ENCODE measurements at places on chromosomes 5 and 9.
A peak's percentile ranks its signal among the peaks of the same experiment; 100 is the strongest.

DNA sequence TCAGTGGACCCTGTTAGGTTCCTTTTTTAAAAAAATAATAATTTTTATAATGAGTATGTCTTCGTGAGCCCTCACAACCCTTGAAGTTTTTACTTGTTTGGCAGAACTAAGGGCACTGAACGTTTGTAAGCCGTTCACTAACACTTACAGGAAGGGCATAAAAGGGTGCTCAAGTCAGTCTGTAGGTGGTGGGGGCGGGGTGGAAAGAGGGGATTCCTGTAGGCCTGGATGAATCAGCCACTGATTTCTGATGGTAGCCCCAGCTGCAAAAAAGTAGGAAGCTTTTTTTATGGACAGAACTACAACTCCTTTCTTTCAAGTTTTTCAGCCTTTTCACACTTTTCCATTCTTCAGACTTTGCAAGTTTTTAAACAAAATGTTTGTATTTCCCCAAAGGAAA, 35.8 kb downstream of the PIK3R1 start:
- peak; percentile 34 for DNase-seq

DNA sequence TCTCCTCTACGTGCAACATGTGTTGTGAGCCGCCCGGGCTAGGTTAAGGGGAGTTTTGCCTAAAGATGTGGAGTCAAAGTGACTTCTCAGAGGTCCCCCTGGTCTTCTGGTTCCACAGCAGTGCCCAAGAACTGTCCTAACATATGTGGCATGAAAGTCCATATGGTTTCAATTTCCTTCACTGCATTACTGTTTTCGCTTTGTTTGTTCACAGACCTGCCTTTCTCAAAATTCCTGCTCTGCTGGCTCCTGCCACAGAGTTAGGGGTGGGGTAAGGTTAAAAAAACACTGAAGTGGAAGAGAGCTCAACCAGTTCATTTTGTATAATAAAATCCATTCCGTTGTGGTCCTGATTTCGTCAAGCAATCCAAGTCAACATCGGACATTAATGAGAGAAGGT, 289.4 kb downstream of the DMAC1 start:
- no peak for DNase-seq

- DNase-seq: no peak
These were observed 398.9 kb downstream of the EFNA5 start for GRCh38 chr5:107271682-107272350.

- DNase-seq: no peak
These were observed 34.0 kb upstream of the HAND1 start for GRCh38 chr5:154511984-154512383.

DNA sequence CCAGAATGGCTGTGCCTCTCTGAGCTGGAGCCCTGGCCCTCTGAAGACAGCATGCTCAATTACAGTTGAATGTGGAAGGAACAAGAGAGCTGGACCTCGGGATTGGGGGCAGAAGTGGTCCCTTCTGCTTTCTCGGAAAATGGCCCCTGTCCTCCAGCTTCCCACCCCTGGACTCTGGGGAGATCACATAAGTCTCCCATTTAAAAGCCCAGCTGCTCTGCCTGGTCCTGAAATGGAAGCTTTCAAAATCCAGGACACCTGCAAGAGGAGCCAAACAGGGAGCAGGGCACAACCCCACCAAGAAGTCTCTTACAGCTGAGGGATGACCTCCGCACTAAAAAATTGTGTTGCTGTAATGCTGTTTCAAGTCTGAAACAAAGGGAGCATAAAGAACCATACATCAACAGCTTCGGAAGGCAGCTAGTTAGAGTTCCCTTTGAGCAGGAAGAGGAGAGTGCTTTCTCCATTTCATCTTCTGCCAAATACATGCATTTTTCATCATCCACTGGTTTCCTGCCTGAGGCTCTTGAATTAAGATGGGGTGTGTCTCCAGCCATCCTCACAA, 48.2 kb downstream of the TGFBI start:
- DNase-seq: no peak

GRCh38 chr5:10085185-10085584, 164.5 kb downstream of the ATPSCKMT start:
- DNase-seq: no peak

GRCh38 chr5:97192580-97193354, 9.7 kb upstream of the RIOK2 start:
- no peak for DNase-seq

GRCh38 chr9:20227166-20227874, 395.0 kb downstream of the MLLT3 start:
- DNase-seq: no peak

- no peak for DNase-seq
These were observed 197.0 kb downstream of the SYK start for GRCh38 chr9:90998573-90998972.

GRCh38 chr5:173051746-173052145, 4.4 kb upstream of the CREBRF start:
- DNase-seq: no peak

GRCh38 chr5:157900644-157901043, 41.7 kb upstream of the CLINT1 start:
- no peak for DNase-seq

GRCh38 chr5:61333954-61334867, 2.2 kb downstream of the ZSWIM6 start:
- DNase-seq: no peak

DNA sequence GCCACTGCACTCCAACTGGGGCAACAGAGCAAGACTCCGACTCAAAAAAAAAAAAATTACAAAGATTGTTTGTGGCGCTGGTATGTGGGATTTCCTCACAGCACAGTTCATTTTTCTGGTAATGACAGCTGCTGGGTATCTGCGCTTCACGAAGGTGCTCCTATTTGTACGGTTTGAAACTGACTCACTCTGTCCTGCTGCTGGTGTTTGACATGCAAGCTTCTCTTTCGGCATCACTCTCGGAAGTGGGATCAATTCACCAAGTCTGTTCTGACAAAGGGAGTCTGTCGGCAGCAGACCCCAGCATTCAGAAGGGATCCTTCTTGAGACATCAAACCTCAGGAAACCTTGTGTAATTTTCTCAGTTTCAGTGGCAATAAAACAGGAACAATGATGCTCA, 26.3 kb downstream of the MAML1 start:
- DNase-seq: no peak

- DNase-seq: no peak
These were observed 1061.8 kb upstream of the ARRDC3 start for GRCh38 chr5:92444888-92445287.

DNA sequence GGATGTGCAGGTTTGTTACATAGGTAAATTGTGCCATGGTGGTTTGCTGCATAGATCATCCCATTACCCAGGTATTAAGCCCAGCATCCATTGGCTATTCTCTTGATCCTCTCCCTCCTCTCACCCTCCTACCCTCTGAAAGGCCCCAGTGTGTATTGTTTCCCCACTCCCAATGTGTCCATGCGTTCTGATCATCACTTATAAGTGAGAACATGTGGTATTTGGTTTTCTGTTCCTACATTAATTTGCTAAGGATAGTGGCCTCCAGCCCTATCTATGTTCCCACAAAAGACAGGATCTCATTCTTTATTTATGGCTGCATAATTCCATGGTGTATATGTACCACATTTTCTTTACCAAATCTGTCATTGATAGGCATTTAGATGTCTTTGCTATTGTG, 243.3 kb upstream of the PDE4D start:
- no peak for DNase-seq

GRCh38 chr9:94791435-94791834, 64.9 kb downstream of the AOPEP start:
- DNase-seq: no peak

DNA sequence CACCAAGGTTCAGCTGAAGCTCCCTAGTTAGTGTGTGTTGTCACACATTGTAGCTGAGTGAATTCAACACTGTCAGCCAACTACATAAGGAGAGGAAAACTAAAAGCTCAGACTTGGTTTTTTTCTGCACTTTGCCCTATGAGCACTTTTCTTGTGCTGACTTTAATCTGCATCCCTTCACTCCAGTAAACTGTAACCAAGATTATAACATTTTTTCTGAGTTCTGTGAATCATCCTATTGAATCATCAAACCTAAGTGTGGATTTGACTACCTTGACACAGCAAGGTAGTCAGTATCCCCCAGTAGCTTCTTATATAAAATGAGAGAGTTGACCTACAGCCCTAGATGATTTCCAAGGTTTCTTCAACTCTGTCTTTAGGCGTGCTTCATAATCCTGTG, 325.0 kb downstream of the AGTPBP1 start:
- DNase-seq: no peak

DNA sequence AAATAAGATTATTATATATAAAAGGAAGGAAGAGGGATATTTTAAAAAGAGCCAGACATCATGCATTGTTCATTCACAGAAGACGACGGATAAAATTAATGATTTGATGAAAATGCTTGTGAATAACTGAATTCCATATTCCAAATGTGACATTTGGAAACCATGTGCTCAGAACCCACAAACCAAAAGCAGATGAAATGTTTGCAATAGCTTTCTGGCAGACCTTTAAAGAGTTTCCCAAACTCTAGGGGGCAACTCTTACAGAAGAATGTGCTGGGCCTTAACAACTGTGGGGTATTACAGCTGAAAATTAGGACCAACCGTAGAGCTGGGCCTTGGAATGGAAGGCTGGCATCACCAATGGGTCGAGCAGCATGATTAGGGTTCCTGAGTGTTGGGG, 471.0 kb downstream of the EFNA5 start:
- no peak for DNase-seq

- DNase-seq: no peak
These were observed 621.2 kb upstream of the CDH6 start for GRCh38 chr5:30572279-30572678.

DNA sequence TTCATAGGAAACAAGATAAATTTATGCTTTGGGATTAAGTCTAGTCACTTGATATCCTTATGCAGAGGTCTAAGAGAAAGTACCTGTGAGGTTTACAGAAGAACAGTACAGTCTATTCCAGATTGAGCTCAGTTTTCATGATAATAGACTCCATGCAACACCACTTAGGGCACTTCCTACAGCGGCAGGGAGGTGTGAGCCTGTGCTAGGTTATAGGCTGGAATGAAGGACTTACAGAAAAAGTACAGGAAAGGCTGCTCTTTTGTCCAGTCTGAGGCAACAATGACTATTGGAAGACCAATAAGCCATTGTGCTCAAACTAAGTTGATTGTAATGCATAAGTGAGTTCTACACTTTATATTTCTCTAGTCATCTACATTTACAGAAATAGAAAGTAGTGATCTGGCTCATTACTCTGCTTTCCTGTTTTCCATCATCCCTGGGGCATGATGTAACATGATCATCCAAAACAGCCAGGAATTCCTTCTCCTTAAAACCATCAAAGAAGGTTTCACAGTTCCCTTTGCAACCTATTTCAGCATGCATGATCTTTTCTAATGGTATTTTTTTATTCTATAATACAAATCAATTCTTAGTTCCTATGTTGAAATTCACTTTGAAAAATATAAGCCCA, 322.8 kb downstream of the SLF1 start:
- DNase-seq: no peak

GRCh38 chr5:129653442-129653841, 94.5 kb upstream of the MINAR2 start:
- DNase-seq: no peak

DNA sequence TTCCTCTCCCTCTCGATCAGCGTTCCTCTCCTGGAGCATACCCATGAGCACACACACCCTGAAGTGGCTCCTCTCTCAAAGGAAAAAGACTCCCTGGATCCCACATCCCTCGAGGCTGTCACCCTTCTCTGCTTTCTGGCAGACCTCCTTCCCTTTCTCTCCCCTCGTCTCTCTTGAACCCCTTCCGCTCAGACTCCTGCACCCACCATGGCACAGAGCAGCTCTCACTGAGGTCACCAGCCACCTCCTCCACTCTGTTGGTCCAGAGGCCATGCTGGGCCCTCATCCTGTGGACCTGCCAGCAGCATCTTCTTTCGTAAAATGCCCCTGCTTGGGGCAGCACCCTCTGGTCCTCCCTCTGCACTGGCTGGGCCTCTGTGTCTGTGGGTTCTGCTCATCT, 5.7 kb downstream of the B4GALT7 start:
- no peak for DNase-seq

DNA sequence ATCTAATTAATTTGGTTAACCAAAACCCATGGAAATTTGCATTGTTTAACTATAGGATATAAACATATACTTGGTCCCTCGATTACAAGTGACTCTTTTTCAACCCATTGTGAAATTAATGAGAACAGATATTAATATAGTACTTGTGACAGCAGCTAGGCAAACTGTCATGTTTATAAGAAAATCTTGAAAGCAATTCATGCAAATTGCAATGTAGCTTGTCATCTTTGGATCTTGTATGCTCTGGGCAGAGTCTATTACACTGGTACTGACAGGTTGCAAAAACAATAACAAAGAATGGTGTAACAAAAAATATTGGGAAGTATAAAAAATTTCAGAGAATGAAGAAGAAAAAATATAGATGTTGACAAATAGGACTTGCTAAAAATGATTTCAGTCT, 941.0 kb downstream of the DNAH5 start:
- DNase-seq: no peak

GRCh38 chr5:125006011-125006685, 259.7 kb upstream of the ZNF608 start:
- no peak for DNase-seq

DNA sequence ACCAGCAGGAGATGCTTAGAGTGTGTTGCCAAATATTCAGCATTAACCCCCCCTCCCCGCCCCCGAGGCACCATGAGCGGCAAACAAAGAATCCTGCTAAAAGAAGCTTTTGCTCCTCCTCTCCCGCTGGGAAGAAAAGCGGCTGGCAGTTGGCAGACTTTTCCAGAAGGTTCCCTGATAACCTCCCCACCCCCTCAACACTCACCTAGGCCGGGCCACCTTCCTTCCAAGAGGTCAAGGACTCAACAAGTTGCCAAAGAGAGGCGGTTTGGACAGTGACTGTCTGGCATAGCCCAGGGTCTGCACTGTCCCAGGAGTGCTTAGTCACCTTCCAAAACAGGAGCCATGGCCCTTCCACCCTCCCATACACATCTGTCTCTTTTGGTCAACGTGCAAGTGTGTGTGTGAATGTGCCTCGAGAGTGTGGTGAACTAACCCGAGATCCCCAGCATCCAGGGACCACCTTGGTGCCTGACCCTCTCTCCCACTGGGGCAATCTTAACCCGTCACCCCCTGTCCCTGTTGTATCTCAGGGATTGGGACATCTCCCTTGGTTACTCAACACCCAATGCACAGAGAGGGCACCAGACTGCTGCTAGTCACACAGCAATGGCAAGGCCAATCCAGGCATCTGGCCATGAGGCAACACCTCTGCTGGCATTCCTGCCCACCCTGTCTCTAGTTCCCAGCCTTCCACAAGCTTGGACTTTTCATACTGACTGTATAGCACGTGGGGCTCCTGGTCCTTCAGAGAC, 18.9 kb downstream of the CAMK2A start:
- DNase-seq: no peak

Measured in activated T-helper 1 cell treated with anti-CD3 and anti-CD28 coated beads, Interleukin-2, amount 50 U/mL, for 16 hours (primary cell).